GDM1 (cell line): ENCODE measurements at places on chromosomes 2 and 18.

DNA sequence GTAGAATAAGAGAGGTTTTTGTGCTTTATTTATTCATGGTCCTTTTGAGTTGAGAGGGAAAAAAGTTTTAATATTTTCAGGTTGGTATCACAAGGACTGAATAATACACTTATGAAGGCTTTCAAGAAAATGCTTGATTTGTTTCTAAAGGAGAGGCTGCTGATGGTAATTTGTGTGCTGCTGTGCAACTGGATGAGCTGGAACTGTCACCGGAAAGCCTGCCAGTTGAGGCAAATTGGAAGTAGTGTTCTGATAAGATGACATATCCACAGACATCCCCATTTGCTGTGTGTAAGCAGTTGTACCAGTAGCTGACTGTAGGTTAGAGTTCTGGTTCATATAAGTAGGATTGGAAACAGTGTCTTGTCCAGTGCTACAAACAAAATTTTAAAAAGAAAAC is 21.6 kb upstream of the CACNB4 start:
- DNase-seq = no peak

DNA sequence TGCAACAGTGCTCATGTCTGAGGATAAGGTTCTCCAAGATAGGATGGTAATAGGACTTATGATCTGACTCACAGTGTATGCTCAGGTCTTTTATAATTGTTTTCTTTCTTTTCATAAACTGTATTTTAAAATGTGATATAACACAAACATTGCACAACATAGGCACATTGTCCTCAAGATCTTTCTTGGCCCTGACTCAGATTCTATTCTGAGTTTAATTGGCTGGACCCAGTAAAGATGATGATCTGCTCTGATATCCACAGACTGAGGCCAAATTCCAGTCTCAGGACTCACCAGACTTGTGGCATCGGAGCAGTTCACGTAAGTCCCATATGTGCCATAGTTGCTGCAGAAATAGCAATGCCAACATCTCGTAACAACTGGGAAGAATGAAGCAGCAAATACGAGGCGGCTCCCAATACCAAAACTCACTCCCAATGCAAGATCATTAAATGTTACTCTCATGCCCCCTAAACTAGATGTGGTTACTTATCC is 448.9 kb upstream of the SLC14A2 start:
- DNase-seq = no peak

- no peak for DNase-seq
These were observed 61.4 kb downstream of the CYRIA start for GRCh38 chr2:16604236-16604635.

- no peak for DNase-seq
These were observed 230.7 kb downstream of the HAUS1 start for GRCh38 chr18:46334868-46335281.

DNA sequence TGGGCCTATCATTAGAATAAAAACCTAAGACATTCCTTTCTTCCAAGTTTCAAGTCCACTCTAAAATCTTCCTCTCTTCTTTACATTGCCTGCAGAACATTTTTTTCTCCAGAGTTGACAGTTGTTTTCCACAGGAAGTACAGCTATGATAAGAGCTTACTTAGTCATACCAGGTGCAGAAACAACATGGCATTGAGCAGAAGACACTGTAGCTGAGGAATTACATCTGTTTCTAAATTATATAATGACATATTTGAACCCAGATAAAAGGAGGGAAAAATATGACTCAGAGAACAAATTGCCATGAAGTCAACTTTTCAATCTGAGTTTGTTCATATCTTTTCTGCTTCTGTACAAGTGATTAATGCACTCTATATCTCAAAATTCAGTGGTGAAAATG is 30.2 kb downstream of the CMPK2 start:
- DNase-seq = no peak

- DNase-seq = no peak
These were observed 95.1 kb upstream of the SALL3 start for GRCh38 chr18:78884502-78884901.

- no peak for DNase-seq
These were observed 229.2 kb downstream of the EN1 start for GRCh38 chr2:118618279-118618678.

- DNase-seq = no peak
These were observed 15.0 kb upstream of the KLF7 start for GRCh38 chr2:207180741-207181140.

- no peak for DNase-seq
These were observed 4.5 kb downstream of the NOL4 start for GRCh38 chr18:34220081-34220815.

DNA sequence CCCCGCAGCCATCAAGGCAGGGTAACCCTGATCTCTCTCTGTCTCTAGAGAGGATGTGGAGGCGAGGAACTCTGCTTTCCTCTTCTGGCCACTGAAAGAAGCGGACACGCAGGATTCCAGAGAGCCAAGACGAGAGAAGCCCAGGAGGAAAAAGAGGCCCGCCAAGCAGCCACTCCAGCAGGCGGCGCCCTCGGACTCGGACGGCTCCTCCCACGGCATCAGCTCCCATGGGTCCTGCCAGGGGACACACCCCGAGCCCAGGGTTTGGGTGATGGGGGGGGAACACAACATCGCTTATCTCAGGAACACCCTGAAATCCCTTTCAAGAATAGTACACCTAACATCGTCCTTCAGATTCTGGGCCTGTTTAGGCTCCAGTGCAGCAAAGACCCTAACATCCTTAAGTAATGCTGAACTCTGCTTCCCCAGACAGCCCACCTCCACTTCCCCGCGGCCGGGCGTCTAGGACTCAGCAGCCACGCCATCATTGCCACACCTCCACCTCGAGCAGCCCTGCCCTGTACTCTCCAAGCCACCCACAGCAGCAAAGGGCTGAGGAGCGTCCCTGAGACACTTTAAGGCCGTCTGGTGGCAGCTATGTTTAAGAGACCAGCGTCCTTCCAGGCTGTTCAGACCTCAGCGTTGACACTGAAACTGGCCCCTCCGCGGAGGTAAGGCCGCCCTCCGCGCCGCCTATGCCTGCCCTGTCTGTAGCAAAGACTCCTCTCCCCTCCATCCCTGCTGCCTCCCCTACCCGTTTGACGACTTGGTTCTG is 34.3 kb upstream of the CNGA3 start:
- DNase-seq = no peak

DNA sequence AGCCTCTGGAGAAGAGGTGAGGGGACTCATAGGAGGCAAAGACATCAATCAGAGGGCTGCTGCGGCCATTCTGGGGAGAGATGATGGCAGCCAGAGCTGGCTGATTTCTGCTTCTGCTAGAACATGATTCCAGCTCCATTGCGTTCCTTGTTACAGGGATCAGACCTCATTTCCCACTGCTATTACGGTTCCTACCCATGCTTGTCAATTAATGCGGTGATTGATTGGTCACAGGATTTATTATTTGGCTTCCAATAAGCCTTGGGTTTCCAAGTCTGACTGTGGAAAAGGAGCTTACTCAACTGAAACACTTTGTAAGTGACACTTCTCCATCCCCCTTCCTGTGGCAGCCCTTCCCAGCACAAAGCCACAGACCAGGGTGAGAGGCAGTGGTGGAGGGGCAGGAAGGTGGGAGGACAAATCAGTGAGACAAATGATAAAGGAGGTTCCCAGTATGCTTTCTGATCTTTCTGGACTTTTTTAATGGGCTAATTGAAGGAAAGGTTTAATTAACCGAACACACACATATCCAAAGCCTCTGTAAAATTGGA is 26.8 kb upstream of the CTLA4 start:
- peak; percentile 2 for DNase-seq

GRCh38 chr2:191851158-191851557 is 4.3 kb upstream of the CAVIN2 start:
- DNase-seq = no peak

DNA sequence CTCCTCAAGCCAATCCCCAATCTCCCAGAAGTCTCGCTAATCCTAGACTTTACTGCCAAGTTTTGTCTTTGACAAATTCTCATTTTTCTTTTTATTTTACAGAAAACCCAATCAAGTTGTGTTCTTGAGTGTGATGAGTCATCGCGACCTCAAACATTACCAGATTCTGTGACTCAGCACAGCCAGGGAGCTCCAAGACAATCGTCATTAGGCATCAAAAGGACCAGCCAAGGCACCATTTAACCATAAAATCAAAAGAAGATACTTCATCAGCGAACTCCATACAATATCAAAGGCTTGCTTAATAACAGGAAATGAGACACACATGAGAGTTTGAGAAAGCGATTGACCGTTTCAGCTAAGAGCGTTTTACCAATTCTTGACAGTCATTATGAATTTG is 146.2 kb upstream of the AGAP1 start:
- DNase-seq = no peak

GRCh38 chr2:191255756-191256312 is 10.6 kb downstream of the MYO1B start:
- no peak for DNase-seq

DNA sequence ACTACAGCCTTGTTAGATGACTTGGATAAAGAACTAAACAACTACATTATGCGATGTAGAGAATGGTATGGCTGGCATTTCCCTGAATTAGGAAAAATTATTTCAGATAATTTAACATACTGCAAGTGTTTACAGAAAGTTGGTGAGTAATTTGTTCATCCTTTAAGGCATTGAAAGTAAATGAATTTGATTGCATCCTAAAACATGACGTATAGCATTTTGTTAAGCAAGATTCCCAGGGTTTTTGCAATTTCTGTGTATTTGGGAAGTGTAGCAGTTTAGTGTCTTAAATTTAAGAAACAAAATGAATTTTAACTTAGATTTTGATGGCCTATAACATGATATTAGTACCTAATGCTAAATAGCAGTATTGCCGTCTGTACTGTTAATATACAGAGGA is 24.8 kb downstream of the NOP58 start:
- no peak for DNase-seq

GRCh38 chr2:78910376-78910775 is 115.1 kb upstream of the REG3G start:
- no peak for DNase-seq

- no peak for DNase-seq
These were observed 73.1 kb upstream of the TNP1 start for GRCh38 chr2:216932863-216933548.

DNA sequence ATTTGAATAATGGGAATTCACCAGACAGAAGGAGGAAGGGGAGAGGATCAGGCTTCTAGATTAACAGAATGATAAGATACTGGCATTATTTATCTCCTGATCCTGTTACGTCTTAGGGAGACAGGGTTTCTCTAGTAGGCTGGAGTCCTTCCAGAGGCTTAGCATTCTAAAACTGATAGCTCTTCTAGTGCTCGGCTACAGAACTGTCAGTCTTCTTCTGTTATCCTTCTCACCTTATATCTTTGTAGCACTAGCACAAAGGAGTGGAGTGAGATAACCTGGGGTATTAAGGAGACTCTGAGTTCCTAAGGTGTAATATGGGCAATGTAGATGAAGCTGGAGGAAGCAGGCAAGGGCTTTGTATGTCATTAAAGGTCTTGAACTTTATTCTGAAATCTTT is 52.1 kb downstream of the PIKFYVE start:
- no peak for DNase-seq

GRCh38 chr2:185676316-185676715 is 62.3 kb upstream of the FSIP2 start:
- no peak for DNase-seq

GRCh38 chr2:104755026-104755878 is 98.7 kb upstream of the POU3F3 start:
- peak; percentile 89 for DNase-seq

DNA sequence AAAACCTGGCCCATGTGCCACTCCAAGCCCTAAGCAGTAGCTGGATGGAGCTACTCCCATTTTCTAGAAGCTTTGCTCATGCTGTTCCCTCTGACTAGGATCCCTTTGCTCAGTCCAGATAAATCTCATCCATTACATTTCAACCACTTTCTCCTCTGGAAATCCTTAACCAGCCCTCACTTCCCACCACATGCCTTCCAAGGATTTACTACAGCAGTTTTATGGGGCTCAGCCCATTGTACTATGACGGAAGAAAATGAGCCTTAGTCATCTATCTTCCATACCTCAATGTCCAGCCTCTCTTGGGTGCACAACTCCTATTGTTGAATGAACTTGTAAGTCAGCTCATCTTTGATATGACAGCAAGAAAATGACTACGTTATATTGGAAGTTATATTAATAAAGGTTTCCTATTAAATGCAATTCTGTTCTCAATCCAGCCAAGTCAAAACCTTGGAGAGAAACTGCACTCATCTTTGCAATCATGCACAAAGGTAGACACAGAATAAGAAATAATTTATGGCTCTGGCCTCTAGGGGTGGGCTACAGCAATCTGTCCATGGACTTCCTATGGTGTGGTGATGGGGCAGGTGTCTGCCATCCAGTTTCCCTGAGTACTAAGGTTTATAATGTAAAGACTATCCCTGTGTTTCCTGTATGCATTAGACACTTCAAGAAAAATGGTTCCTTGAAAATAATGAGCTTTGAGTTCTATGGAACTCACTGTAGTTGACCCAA is 3.4 kb downstream of the B4GALT6 start:
- DNase-seq = no peak

DNA sequence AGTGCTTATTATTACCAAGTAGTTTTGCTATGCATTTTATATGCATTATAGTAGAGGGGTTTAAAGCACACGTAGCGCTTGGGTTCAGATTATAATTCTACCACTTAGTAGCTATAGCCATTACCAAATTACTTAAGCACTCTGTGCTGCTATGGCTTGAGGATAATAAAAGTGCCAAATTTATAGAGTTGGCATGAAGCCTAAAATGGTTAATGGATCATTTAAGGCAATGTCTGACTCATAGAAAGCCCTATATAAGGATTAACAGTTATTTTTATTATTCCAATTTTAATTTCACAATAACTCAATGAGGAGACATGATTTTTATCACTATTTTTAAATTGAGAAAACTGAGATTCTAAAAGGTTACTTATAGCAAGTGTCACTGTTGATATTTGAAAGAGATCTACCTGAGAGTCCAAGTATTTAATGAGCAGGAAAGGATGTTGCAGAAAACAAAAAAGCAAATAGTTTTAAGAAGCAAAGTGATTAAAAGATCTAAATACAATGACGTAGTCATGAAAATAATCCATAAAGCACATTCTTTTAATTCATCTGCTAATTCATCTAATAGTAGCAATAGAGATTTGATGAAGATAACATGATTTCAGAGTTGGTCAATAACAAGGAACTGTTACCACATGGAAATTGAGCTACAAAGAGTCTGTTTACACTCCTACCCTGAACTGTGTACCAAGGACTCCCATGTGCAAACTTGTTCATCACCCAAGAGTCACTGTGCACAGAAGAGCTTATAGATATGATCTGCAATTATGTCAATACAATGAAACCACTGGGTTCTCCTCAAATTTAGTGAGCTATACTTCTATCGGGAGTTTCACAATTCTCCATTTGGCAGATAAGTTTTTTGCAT is 78.8 kb upstream of the DTNA start:
- DNase-seq = no peak

- DNase-seq = no peak
These were observed 847.9 kb downstream of the ERBB4 start for GRCh38 chr2:211690736-211691135.

GRCh38 chr18:13233787-13234783 is 15.5 kb downstream of the LDLRAD4 start:
- no peak for DNase-seq

DNA sequence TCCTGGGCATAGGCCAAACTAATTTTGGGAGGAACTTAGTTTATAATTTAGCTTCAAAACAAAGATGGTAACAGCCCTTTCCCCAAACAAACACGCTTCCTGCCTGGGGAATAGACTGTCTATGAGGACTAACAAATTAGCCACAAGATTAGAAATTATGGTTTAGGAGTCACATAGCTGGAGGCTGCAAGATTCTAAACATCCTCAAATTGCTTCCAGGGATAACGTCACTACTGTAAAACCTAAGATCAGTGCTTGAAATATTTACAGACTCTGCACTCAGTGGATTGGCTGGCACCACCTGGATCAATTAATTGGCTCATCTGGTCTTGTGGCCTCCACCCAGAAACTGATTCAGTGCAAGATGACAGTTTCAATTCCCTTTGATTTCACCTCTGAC is 118.0 kb upstream of the TACR1 start:
- DNase-seq = no peak
